ENCODE measurements at places on chromosomes 6 and 20.

DNA sequence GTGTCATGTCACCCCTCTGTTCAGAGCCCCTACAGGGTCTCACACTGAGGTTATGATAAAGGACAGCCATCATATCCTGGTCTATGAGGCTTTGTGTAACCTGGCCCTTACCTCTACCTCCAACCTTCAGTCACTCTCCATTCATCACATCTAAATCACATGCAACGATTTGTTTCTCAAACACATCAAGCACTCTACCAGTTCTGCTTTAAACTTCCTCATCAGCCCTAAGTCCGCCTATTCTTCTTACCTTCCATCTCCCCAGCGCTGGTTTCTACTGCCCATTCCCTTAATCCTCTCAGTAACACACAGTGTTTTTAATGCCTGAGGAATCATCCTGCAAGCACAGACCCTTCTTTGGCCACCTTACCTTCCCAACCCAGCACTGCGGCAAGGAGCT lies 17.9 kb upstream of the BACH2 start:
- DNase-seq, result no peak

DNA sequence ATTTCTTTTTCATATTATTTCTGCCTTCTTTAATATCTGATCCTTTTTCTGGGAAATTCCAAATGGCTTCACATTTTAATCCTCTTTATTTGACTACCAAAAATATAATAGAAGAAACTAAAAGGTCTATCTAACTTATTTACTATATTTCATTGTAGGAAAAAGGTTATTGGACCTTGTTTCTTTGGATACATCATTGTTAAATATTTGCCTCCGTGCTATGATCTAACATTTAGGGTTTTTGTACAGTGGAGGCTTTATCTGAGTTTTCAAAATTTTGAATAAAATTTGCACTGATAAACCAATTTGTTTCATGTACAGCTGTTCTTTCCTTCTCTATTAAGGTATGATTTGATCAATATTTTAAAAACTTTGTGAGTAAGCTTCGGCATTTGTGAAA lies 109.5 kb downstream of the MEI4 start:
- no peak for DNase-seq

DNA sequence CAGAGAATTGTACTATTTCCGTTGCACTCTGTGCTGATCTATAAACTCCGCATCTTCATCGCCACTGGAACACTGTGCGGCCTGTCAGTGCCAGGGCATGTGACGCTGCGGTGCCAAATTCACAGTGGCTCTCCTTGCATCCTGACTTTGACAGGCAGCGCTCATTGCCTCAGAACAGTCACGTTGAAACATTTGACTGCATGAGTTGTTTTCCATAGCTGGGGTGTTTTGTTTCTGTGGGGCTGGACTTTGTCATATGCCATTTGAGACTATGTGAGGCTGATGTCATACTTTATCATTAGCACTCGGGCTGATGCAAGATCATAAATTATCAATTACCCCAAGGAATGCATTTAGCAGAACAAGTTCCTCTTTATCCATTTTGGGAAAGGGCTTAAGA lies 32.7 kb downstream of the CFAP61 start:
- DNase-seq, result no peak

GRCh38 chr20:44097521-44098255 lies 89.3 kb downstream of the JPH2 start:
- DNase-seq, result no peak

- no peak for DNase-seq
These were observed 92.1 kb downstream of the POPDC3 start for GRCh38 chr6:105087571-105088211.

DNA sequence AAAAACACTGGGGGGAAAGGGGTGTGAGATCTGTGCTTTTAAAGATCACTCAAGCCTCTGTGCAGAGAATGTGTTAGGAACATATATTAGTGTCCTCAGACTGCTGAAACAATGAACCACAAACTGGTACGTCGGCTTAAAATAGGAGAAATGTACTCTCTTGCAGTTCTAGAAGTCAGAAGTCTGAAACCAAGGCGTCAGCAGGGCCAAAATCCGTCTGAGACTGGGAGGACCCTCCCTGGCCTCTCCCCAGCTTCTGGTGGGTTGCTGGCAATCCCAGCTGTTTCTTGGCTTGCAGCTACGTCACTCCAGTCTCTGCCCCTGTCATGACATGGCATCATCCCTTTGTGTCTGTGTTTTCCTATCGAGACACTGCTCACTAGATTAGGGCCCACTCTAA lies 3.9 kb downstream of the CDH26 start:
- DNase-seq, result no peak

GRCh38 chr6:150492507-150492906 lies 107.2 kb upstream of the PLEKHG1 start:
- no peak for DNase-seq

GRCh38 chr6:473356-473755 lies 81.8 kb downstream of the IRF4 start:
- no peak for DNase-seq

GRCh38 chr6:71248306-71248765 lies 40.3 kb upstream of the OGFRL1 start:
- DNase-seq, result no peak

GRCh38 chr6:31763619-31763940 lies 1.1 kb downstream of the SAPCD1 start:
- no peak for DNase-seq

- DNase-seq, result no peak
These were observed at the start of gene SIGLEC1 for GRCh38 chr20:3712279-3712873. Gene SIGLEC1 (minus strand): TSS chr20:3712600. CDS start chr20:3707128, 5,472 bp downstream.

GRCh38 chr6:81241126-81242041 lies 511.1 kb downstream of the TENT5A start:
- DNase-seq, result no peak

DNA sequence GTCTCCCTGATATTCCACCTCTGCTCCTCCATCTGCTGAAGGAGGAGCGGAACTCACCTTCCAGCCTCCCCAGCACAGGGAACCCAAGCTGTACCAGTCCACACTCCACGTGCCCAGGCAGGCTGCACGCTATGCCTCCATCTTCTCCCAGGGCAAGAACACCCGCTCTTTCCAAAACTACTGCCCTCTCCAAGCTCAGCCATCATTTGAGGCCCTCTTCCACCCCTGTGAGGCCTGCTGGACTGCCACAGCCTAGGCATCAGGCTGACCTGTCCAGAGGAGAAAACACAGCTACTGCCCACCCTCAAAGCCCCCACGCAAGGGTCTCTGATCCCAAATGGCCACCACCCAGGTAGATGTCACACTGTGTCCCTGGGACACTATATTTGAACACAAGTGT lies 99.9 kb downstream of the PRND start:
- DNase-seq, result no peak

DNA sequence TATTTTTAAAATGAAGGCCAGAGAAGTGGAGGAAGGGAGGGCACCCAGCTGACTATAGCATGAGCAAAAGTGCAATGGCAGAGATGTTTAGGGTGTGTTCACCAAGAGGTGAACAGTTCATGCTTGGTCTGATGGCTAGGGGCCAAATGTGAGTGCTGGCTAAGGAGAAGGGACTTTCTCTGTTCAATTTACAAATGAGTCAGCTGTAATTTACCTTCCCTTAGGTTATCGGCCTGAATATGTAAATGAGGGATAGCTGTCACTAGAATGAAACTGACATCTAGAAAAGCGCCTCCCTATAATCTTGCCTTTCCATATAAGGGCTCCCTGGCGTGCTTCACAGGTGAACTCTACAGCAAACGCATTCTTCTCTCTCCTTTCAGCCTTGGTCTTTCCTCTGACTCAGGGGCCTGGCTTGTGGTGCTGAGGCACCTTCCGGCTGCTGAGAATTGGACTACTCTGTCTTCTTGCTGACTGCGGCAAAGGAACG lies 114.7 kb upstream of the BACH2 start:
- DNase-seq, result no peak

DNA sequence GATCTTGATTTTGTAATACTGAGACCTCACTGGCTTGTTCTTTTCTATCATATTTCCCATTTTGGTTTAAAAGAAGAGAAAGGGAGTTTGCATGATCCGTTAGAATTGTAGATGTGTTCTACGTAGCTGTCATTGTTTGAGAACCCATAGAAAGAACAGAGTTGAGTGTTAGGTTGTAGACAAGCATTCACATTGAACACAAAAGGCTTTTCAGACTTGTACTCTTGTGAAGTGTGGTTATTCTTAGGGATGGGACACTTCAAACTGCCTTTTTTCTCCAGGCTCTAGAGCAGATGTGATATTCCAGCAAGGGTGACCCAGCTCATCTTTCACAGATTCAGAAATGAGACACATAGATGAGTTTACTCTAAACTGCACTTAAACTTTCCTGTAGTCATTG lies 19.9 kb downstream of the FOXO3 start:
- no peak for DNase-seq

GRCh38 chr20:57678340-57678739 lies 31.5 kb downstream of the PMEPA1 start:
- DNase-seq, result no peak

DNA sequence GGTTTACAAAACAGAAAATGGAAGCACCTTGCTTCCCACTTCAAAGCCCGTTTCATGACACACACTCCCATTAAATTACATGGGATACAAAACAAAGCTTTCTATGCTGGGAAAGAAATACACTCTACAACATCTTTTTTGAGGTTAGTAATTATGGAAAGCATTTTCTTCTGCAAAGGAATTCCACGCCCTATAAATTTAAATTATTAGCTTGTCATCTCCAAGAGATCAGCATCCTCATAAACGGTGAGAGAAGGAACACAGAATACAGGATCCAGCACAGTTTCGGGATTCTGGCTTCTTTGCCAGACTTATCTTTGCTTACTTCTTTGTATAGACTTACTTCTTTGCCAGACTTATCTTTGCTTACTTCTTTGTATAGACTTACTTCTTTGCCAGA lies 1.3 kb upstream of the SMPDL3A start:
- no peak for DNase-seq

DNA sequence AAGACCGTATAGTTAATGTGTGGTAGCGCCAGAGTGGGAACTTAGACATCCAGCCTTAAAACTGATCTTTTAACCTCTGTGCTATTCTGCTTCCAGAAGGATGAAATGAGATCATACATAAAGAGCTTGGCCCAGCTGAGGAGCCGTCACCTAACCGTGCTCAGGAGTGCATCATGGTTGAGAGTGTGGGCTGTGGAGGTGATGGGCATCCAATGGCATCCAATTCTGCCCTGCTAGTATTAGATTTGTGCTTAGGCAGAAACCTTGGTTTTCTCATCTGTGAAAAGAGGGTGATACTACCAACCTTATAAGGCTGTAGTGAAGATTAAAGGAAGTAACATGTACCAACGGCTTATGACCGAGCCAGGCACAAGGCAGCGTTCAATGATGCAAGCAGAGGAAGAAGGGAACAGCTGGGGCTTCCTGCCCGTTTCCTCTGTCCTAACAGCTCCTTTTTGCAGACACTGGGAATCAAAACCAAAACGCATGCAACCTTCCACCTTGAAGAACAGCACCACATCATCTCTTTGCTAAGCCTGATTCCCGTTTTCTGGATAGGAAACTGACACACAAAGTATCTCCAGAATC lies 1.3 kb downstream of the SLC22A16 start:
- no peak for DNase-seq

- no peak for DNase-seq
These were observed 306.4 kb downstream of the DHX35 start for GRCh38 chr20:39268491-39268951.

- DNase-seq, result no peak
These were observed 295.1 kb upstream of the CDYL start for GRCh38 chr6:4480788-4481735.

DNA sequence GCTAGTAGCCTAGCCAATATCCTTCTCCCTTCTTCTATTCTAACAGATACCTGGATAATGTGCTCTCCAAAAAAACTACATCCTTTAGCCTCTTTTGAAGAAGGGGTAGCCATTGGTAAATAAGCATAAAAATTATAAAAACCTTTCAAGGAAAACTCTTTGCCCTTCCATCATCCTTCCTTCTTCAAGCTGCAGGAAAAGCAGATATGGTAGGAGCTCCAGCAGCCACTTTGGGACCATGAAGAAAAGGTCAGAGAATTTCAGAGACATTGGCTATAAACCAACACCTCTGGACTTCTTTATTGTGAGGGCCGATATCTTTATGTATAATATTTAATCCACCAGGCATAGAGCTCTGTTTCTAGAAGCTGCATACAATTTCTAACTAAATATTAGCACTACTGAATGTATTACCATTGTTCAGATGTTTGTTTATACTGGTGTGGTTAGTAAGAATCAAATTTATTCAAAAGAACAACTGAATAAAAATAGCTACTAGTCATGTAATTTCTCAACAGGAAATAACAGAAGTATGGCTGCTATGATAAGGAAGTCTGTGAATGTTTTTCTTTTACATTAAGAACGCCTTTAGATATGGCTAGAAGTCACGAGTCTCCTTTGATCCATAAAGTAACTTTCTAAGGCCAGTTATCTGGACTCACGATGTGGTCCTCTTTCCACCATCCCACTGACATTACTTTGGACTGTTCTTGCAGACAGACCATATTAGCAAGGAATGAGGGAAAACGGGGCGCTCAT lies 32.2 kb downstream of the MYLK4 start:
- DNase-seq, result no peak

GRCh38 chr20:15267935-15268334 lies 930.5 kb upstream of the FLRT3 start:
- no peak for DNase-seq

Measured in activated naive CD4-positive, alpha-beta T cell (primary cell).